NCI-H1417 treated with DMSO at 0.1 percent for 48 hours (cell line): ENCODE measurements at places on chromosomes 7 and 10.

- DNase-seq, result no peak
These were observed 12.0 kb upstream of the GSAP start for GRCh38 chr7:77427996-77428603.

- DNase-seq, result no peak
These were observed 461.5 kb upstream of the GHITM start for GRCh38 chr10:83677795-83678194.

- DNase-seq, result peak; percentile 42
These were observed 179.9 kb downstream of the PTPRN2 start for GRCh38 chr7:158407581-158408317.

DNA sequence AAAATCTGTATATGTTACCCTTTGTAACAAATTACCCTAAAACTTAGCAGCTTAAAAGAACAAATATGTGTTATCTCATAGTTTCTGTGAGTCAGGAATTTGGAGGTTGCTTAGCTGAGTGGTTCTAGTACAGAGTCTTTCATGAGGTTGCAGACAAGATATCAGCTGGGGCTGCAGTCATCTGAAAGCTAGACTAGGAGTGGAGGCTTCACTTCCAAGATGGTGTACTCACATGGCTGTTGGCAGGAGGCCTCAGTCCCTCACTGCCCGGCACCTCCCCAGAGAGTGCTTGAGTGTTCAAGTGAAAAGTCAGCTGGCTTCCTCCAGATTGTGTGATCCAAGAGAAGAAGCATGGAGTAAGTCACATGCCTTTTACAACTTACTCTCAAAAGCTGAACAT is 16.9 kb upstream of the GGCT start:
- DNase-seq, result no peak

DNA sequence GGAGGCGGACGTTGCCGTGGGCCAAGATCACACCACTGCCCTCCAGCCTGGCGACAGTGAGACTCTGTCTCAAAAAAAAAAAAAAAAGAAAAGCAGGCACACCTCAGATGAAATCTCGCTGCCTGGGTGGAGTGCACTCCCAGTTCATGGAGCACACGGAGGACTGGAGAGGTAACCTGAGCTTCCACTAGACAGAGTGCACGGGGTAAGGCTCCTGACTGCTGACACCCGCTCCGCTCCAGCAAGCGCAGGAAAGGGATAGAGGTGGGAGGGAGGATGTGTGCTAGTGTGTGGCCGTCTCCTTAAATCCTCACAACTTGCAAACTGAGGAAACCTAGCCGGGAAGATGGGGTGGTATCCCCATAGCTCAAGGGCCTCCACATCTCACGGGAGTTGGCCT is 50.8 kb downstream of the FAM53B start:
- DNase-seq, result no peak

GRCh38 chr7:148014001-148014400 is 576.6 kb upstream of the C7orf33 start:
- no peak for DNase-seq

DNA sequence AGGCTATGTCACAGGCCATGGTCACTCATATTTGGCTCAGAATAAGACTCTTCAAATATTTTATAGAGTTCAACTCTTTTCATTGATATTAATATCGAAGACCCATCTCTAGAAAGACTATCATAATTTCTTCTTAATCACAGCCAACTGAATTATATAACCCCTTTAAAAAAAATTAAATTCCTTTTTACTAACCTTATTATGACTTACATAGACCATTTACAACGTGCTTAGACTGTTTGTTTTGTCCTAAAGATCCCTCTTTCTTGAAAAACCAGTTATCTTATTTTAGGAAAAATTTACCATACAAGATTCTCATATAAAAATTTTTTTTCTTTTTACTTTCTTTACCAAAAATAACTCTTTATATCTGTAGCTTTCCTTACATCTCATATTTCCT is 10.2 kb upstream of the TMEM254 start:
- no peak for DNase-seq

- DNase-seq, result no peak
These were observed 30.0 kb upstream of the FERD3L start for GRCh38 chr7:19175241-19175640.

GRCh38 chr10:14382531-14382930 is 51.8 kb upstream of the FRMD4A start:
- DNase-seq, result no peak

- DNase-seq, result no peak
These were observed 163.7 kb downstream of the SEMA3D start for GRCh38 chr7:85023066-85023712.

DNA sequence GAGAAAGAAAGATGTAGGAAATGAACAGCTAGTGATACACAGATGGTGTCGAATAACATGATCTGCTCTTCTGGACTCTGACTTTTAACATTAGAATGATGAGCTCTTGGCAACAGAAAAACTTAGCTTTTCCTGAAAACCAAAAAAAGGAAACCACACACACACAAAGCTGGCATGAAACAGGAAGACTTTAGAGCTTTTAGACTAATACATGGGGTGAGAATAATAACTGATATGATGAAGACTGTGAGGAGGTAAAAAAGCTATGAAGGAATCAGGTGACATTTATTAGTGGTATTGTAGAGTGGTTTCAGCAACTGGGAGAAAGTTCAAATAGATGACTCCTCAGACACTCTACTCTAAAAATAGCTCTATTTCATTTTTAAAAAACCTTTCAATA is 491.9 kb downstream of the PARD3 start:
- no peak for DNase-seq

- DNase-seq, result no peak
These were observed 10.6 kb upstream of the TOMM7 start for GRCh38 chr7:22833113-22833855.

DNA sequence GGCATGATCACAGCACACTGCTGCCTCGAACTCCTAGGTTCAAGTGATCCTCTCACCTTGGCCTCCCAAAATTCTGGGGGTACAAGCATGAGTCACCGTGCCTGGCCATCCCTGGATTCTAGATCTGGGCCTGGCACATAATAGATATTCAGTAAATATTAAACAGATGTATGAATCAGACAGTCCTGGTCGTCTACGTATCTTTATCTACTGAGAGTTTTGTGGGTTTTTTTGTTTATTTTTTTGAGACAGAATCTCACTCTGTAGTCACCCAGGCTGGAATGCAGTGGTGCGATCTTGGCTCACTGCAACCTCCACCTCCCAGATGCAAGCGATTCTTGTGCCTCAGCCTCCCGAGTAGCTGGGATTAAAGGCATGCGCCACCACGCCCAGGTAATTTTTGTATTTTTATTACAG is 24.3 kb upstream of the ITGB1 start:
- DNase-seq, result no peak

DNA sequence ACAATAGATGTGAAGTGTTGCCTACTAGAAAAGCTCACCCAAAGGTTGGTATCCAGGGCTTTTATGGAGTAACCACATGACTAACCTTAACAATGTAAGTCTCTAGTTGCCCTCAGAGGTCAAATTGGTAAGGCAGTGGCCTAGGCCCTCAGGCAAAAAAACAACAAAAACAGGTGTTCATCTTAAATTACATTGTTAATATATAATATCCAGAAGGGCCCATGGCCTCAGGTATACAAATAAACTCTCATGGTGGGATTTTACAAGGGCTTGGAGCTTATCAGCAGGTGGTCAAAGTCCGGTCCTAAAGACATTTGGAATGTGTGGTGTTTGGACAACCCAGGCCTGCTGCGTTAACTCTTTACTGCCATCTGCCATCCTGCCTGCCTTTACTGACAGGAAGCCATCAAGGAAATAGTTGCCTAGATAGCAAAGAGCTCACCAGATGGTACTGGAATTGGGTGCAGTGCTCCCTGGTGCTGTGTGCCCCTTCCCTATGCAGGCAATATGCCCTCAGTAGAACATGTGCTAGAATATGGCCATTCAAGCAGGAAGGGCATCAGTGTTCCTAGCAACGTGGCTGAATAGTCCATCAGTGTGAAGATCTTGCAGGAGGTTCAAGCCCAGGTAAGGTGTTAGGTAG is 36.2 kb downstream of the TOMM7 start:
- DNase-seq, result no peak

GRCh38 chr10:3324612-3325038 is 152.0 kb upstream of the PITRM1 start:
- DNase-seq, result no peak
